Thoracic aorta (tissue), 2 donors: ENCODE measurements at places on chromosomes 3 and 15.

DNA sequence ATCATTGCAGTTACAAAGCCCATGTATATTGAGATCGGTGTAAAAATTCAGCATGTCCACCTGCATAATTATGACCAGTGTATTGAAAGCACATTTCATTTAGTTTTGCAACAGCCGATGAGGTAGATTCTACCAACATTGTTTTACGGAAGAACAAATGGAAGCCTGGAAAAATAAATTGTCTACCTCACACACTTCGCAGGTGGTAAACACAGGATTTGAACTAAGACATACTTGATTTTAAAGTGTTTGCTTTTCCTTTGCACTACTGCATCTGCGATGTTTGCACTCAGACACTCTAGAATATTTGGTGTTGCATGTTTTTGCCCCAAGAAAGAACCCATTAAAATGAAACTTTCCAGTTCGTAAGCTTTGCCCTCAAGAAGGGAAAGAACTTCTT lies 148.4 kb downstream of the PGPEP1L start:
- no peak for DNase-seq

DNA sequence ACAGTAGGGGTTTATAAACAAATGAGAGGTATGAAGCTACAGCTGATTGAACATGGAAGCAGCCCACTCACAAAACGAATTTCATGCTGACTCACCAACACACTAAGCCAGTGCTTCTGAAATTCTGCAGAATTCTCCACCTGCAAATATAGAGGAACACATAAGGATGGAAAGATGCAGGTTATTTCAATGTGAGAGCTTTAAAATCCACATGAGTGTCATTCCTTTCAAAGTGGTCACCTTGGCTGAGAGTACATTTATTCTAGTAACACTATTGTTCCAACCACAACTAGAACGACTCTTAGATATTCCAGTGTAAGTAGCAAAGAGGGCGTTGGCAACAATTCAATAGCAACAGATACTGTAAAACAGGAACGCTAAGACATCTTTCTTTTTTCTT lies 189.9 kb upstream of the TSC22D2 start:
- DNase-seq = no peak

GRCh38 chr3:194518652-194519051 lies 31.9 kb upstream of the ATP13A3 start:
- no peak for DNase-seq

DNA sequence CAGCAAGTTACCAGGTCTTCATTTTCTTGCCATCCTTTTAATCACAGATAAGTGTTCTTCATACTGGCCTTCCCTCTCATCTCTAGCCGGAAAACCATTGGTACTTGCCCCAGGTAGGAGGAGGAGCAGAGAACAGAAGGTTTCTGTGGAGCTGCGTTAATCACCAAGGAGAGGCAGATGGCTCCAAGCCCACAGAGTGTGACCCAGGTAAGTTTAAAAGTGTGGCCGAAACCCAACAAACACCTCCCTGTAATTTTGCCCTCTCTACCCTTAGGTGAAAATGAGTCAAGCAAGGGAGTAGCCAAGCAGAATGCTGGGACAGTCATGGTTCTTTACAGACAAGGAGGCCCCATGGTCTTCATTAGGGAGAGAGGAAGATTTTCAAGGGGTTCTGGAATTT lies 37.3 kb downstream of the NFKBIZ start:
- no peak for DNase-seq

DNA sequence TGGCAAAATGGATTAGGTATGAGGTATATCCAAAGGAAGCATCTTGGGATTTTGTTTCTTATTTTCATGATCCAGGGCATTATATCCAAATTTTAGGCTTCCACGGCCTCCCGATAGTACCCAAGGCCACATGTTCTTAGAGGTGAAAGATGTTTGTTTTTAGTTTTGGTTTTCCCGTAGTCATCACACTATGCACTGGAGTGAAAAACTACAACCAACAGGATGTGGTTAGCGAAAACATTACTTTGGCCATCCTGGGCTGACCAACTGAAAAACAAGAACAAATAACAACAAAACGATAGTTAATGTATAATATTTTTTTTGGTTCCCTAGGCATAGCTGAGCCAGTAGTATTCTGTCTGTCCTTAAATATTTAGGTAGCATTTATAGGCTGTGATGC lies 749.7 kb downstream of the GRM7 start:
- no peak for DNase-seq
